ENCODE measurements at places on chromosomes 2 and 18.

- no peak for DNase-seq
Measured at GRCh38 chr18:46809145-46809544, 52.3 kb upstream of the ST8SIA5 start.

- DNase-seq: no peak
Measured at GRCh38 chr18:48832938-48833700, 117.6 kb downstream of the SMAD7 start.

- DNase-seq: no peak
Measured at GRCh38 chr2:8461341-8461740, 220.5 kb upstream of the ID2 start.

DNA sequence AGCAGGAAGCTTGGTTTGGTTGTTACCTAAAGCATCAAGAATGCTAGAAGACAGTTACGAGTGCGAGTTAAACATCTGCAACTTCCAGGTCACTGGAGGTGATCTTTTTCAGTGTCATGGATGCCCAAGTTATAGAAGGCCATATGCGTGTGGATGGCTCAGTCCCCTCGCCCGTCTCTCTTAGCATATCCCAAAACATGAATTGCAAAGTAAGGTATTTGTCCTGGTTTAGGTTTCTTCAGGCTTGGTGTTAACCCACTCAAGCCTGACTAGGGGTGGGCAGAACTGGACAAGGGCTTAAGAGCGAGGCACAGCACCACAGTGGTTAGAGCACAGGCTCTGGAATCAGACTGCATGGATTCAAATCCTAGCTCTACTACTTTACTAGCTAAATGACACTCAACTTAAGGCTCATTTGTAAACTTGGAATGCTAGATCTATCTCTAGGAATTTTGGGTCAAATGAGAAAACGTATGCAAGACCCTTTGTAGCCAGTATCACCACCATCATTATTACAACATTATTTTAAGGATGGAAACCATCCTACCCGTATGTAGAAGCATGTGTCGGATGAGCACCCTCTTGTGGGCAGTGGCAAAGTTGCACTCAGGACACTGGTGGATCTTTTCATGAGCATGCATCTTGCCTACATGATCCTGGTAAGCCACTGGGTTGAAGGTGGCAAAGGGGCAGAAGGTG, 11.2 kb downstream of the ZNF142 start:
- peak; percentile 36 for DNase-seq

GRCh38 chr18:12236141-12236540, 18.0 kb upstream of the CIDEA start:
- no peak for DNase-seq

GRCh38 chr2:27494944-27495554, at the start of gene FNDC4:
FNDC4 (minus strand) TSS chr2:27495200; CDS start chr2:27494679, 521 bp downstream.
- no peak for DNase-seq

DNA sequence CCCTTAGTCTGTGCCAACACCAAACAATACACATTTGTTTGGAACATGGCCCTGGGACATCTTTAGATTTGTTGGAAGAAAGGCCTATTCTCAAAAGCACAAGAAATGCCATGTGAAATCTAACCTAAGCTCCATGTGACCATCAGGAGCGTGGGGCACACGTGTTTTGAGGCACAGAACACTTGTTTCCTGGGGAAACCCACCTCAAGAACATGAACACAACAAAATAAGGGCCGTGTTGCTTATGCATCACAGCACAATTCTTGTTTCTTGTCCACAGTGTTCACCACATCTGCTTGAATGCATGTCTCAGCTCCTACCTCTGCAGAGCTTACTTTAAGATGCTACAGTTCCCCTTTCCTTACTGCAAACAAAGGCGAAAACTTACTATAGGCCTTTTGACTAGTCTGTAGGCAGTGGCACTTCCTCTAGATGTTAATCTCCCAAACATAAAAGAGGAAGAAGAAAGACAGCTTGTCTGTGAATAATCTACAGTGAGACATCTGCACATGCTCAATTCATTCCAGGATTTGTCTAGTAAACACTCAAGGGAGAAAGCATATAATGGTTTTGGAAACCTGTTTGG, 165.0 kb downstream of the ANKRD44 start:
- no peak for DNase-seq

DNA sequence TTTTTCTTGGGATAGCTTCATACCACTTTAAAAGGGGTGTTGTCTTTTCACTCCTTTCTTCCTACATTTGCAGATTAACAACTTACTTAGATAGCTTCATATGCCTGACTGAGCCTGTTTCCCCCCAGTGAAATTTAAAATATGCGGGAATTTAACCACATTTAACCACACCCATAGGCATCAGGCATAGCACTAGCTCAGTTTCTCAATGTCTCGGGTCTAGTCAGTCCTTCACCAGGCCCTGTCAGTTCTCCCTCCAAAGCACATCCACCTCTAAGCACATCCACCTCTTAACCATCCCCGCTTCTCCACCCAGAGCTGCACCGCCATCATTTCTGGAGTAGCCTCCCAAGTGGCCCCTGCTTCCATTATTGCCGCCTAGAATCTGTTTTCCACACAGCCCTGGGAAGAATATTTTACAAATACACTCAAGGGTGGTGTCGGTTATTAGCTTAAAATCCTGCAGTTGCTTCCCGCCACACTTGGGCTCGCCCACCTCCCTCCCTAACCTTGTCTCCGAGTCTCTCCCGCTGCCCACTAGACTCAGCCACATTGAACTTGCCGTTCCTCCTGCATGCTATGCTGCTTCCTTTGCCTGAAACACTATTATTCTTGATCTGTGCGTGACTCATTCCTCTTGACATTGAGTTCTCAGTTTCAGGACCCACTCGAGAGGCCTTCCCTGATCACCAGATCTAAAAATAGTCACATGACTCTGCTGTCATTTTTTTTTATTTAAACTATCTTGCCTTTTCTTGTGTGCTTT, 68.3 kb downstream of the SPTBN1 start:
- DNase-seq: no peak

GRCh38 chr2:216508229-216508628, 9.6 kb downstream of the RPL37A start:
- DNase-seq: no peak

DNA sequence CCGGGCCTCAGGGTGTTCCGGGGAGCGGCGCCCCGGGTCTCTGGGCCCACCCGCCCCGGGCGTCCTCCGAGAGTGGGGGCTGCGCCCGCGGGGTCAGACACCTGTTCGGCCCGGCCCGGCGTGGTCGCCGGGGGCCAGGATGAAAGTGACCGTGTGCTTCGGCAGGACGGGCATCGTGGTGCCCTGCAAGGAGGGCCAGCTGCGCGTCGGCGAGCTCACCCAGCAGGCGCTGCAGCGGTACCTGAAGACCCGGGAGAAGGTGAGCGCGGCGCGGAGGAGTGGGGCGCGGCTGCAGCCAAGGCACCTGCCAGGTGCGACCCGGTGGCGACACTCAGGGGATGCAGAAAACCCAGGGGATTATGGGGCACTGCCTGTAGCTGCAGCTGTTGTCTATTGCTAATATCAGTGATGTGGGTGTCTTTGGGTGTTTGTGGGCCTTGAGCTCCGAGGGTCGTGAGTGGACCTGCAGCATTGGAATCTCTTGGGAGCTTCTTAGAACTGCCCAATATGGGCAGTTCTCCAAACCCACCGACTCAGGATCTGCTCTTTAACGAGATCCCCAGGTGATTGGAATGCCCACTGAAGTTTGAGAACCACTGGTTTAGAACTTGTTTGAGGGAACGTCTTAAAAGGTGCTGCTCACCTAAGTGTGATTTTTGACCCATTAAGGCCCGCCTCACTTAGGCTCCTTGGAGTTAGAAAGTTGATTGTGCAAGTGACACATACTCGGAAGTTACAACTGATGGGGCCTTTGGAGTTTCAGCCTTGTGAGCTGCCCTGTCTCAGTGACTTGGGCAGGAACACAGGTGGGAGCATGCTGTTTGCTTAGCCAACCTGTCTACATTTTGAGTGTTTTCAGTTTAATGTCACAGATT, 823 bp downstream of the PARD3B start:
- no peak for DNase-seq

Measured in amniotic stem cell (primary cell).